ENCODE measurements at places on chromosomes 5 and 9. TPM values are rescaled to one million over a fixed set of nuclear protein-coding genes. Genes with fewer than 3 reads are reported as not detected.

DNA sequence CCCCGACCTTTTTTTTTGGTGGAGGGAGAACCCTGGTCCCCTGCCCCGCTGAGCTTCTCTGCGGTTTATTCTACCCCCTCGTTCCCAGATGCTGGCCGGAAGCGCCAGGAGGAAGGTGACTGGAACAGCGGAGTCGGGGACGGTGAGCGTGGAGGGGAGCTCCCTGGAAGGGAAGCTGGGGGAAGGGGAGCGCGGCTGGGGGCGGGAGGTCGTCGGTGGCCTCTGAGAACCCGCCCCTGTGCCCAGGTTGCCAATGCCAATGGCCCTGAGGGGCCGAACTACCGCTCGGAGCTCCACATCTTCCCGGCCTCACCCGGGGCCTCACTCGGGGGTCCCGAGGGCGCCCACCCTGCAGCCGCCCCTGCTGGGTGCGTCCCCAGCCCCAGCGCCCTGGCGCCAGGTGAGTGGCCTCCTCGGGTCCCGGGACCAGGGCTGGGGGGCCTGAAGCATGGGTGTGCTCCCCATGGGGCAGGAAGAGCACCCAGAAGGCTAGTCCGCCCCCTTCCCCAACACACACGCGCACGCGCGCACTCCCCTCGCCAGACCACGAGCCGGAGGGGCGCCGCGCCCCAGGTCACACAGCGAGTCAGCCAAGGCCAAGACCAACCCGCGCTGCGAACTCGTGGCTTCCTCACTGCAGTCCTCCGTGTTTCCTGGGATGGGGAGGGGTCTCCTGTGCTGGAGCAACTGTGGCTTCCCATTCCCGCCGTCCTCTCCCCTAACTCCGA, 10.6 kb downstream of the MYOZ3 start:
- no peak for DNase-seq

GRCh38 chr9:13879981-13880380, 434.0 kb downstream of the NFIB start:
- no peak for DNase-seq

DNA sequence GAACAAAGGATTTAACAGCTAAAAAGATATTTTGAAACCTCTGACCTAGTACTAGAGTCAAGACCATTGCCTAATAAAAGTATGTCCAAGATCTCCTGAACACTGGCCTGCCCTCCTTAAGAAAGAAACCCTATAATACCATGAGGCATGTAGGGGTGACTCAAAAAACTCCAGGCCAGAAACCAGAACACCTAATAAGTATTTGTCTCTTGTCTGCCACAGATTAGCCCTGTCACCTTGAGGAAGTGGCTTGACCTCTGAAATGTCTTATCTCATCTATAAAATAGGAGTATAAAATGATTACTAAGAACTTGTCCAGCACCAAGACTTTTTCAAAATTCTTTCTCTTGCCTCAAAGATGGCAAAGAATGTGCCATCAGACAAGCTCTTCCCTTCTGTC, 125.5 kb upstream of the RASGRF2 start:
- no peak for DNase-seq

GRCh38 chr9:77987081-77987656, 44.4 kb downstream of the GNAQ start:
- no peak for DNase-seq

GRCh38 chr9:114238472-114238871, 83.1 kb downstream of the COL27A1 start:
- no peak for DNase-seq

- DNase-seq = peak; percentile 52
Observed at GRCh38 chr9:113620377-113621161, 157.0 kb downstream of the RGS3 start.

GRCh38 chr5:60148366-60148765, 254.8 kb upstream of the PDE4D start:
- no peak for DNase-seq

DNA sequence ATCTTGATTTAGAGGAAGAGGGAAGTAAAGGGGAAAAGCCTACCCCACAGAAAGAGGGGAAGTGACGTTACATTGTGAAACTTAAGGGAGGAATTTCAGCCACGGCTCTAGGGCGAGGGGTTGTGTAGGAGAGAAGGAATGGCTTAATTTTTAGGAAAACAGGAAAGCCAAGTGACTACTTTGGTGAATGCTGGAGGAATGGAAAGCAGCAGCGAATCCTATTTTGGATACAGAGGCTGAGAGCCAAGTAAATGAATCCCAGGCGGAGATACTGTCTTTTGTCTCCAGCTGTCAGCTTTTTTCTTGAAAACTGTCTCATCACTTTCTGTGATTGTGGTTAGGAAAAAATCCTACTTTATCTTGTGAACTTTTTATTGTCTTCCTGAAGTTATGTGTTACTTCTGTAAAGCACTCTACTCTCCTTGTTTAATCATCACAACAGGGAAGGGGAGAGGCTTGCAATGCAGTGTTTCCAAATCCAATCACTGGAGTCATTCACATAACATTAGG, 188.4 kb downstream of the TSSK1B start:
- DNase-seq = no peak

The PDE6A gene
- 1.0 TPM for total RNA-seq

- DNase-seq = no peak
Observed at GRCh38 chr5:170360709-170361108, 28.5 kb downstream of the KCNMB1 start.

DNA sequence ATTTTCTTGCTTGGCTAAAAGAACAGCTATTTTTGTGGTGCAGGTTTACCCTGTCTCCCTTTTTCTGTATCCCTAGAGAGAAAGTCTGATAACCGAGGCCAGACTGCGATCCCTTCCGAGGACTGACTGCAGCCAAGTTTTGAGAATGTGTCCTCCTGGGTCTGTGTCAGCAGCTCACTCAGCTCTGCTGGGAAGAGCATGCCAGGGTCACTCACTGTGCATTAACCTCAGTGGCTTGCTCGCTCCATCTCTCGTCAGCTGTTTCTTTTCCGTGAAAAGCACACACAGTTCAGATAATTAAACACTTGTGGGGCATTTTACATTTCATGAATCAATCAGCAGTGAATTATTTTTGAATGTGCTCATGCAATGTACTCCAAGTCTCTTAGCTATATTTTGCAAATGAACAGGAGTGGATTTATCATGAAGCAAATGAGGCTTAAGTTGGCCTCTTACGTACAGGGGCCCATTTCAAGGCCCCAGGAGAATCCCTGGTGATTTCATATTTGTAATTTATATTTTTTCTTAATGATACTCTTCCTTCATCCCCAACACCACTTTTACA, 252.1 kb downstream of the SMARCA2 start:
- DNase-seq = no peak

- no peak for DNase-seq
Observed at GRCh38 chr5:132714456-132715307, 22.7 kb downstream of the KIF3A start.

DNA sequence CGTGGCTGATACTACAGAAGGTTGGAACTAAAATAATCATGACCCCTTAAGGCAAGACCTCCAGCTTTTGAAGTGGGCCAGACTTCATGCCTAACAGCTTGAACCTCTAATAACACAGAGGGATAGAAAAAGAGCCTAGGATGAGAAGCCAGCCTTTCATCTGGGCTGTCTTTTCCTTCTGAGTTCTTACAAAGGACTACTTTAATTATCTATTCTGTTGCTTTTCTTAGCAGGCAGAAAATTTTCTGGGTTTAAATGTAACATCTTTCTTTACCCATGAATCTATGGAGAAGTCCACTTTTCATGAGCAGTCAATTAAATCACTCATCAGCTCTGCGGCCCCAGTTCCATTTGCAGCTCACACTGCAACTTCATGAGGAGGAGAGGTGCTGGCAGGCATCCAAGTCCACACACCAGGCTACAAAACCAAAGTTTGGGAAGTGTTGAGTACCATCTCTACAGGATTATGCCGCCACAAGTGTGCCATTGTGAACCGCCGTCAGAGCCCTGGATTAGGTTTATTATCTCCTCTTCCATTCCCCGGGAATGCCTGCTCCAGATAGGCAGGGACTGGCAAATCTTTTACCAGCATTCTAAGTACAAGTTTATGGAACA, 192.0 kb downstream of the TLE4 start:
- no peak for DNase-seq

The PTPN3 gene
- total RNA-seq = 38.8 TPM

GRCh38 chr9:82487935-82488312, 499.4 kb downstream of the SPATA31D1 start:
- no peak for DNase-seq

GRCh38 chr5:32510860-32511259, 66.3 kb upstream of the ZFR start:
- DNase-seq = no peak

- no peak for DNase-seq
Observed at GRCh38 chr9:75850459-75851200, 39.8 kb upstream of the PCSK5 start.

- no peak for DNase-seq
Observed at GRCh38 chr5:136182618-136183017, 10.3 kb downstream of the SMIM32 start.

DNA sequence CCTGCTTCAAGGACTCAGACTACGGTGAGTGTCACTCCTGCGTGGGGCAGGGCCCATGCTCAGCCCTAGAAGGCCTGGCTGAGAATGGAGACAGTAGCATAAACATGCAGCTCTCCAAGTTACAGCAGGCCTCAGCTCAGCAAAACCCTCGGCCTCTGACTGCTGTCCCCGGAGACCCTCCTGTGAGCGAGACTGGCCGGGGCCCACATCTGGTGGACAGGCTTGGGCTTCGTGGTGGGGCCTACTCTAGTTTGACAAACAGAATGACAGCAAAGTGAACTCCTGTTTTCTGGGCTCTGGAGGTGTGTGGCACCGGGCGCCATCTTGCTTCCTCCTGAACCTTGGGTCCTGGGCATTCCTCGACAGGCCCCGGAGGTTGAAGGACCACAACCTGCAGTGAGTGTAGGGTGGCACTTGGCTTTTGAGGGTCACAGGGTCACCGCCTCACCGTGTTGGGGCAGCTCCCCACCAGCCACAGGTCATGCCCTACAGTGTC, 97.5 kb downstream of the PHF2 start:
- DNase-seq = no peak

The LTC4S gene
- total RNA-seq = 3.5 TPM

GRCh38 chr5:56962286-56962685, 10.4 kb upstream of the MIER3 start:
- DNase-seq = no peak

DNA sequence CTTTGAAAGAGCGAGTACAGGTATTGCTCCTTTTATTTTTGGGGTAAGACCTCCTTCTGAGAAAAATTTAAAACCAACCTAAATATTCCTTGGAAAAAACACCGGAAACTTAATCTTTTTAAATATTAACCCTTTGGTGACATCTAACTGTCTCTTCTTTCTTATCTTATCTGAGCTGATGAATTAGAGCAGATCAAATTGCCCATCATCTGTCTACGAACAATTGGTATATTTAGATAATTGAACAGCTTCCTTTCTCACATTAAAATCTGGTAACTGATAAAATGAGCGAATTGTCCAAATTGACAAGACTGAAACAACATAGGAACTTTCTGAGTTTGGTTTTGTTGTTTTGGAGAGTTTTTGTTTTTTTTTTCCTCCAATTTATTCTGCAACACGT, 2.0 kb downstream of the ISL1 start:
- no peak for DNase-seq

GRCh38 chr9:124222918-124223720, 34.6 kb upstream of the NEK6 start:
- peak; percentile 76 for DNase-seq

The SAXO1 gene
- not detected for total RNA-seq

DNA sequence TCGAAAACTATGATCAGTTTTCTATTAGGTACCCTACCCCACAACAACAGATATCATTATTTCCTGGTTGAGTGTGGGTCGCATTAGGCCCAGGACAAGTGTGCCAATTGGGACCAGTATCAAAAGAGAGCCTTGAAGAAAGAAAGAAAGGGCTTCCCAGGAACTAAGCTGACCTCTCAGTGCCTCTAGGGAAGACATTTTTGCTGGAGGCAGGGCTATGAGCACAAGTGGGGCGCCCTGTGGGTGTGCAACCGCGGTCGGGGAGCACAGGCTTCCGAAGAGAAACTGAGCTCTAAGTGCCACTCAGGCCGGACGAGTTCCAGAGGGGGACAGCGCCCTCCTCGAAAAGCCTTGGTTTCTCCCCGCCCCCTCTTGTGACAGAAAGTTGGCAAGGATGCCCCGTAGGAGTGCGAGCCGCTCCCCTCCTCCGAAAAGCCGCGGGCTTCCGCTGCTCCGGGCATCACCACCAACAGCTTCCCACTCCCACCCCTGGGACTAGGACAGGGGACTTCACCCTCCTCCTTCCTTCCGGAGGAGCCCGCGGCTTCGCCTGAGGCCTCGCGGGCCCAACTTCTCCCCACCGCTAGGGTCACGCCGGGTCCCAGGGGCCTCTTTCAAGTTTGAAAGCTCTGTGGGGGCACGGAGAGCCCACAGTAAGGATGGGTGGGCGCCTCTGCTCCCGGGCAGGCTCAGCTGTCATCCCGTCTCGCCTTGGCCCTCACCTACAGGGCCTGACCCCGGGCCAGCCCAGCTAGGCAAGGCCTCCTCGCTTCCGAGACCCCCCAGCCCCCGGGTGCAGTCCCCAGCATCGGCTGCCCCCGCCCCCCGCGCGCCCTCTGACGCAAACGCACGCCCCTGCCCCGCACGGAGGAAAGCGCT, 2.0 kb downstream of the NR2F1-AS1 start:
- DNase-seq = peak; percentile 88

The VCAN gene
- total RNA-seq = 21.2 TPM

DNA sequence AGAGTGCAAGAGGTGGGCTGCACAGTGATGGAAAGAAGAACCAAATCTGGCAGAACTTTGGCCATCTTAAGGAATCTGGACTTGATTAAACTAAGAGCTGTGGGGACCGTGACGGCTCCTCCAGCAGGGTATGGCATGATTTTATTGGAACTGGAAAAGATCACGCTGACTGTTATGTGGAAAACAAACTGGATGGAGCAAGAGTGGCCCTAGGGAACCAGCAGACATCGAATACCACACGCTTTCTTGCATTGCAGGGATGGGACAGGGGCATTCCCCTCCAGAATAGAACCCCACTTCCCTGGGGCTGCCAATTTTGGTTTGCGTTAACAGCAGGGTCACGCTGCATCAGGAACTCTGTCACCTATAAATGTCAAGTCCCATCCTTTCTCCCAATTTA, 38.8 kb downstream of the INSYN2B start:
- no peak for DNase-seq

The SPINK13 gene
- total RNA-seq = not detected

DNA sequence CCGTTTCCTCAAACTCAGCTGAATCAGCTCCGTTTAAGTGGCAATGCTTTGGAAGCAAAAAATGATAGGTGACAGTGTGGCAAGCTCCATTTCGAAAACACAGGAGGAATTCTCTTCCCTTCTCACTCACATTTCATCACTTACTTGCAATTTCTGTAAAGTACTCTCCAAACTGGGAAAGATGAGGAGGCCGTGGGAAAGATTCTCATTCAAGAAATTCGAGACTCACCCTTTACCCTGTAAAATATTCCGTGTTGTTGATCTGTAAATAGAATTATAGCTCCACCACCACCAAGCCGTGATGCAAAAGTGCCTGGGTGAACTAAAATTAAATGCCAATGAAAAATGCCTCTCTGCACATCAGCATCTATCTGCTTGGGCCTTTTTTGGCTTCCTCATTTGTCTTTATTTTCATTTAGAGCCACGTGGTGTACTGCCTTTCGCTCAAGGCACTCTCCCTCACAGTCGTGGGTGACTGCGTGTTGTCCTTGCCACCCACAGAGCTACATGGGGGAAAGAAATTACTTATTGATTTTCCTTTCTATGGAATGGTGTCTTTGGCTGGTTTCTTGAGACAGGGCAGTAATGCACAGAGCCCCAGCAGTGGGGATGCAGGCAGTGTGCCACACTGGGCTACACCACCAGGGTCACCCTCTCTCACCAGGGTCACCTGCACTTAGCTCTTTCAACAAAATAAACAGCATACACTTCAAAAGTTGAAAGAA, 289.3 kb upstream of the TAS2R1 start:
- DNase-seq = no peak

Measured in lower leg skin (tissue), 4 donors.